Osteoblast (primary cell): ENCODE measurements at places on chromosomes 6 and 20. TPM values are rescaled to one million over a fixed set of nuclear protein-coding genes. Genes with fewer than 3 reads are reported as not detected.

MATN4 gene
- under 0.01 TPM in 1 of 2 replicates, not detected in the other for total RNA-seq

CLIC5 gene
- total RNA-seq: not detected in 2 replicates

ATP6V1G2 gene
- total RNA-seq: 2.2 and 2.9 TPM in 2 replicates

SCGN gene
- not detected in 2 replicates for total RNA-seq

RCAN2 gene
- 14.1 and 15.6 TPM in 2 replicates for total RNA-seq

GRCh38 chr6:101668496-101669030 lies 275.1 kb downstream of the GRIK2 start:
- H3K4me3 ChIP-seq: no peak overlapping the region
- H3K27ac ChIP-seq: no peak overlapping the region
- no peak for DNase-seq
- no peaks in the 10 kb centered on the region for H3K36me3 ChIP-seq
- no peaks in the 10 kb centered on the region for H3K4me1 ChIP-seq
- no peaks in the 10 kb centered on the region for H3K27me3 ChIP-seq

GRCh38 chr6:5054245-5054873 lies 30.8 kb upstream of the PPP1R3G start:
- H3K4me1 ChIP-seq: peaks cover 9% of the 10 kb centered on the region
- H3K36me3 ChIP-seq: no peaks in the 10 kb centered on the region
- H3K4me3 ChIP-seq: no peak overlapping the region

GRCh38 chr6:26249957-26250697 lies 114.9 kb upstream of the BTN3A2 start:
- peaks cover 2% of the 10 kb centered on the region for H3K4me1 ChIP-seq
- peak overlapping the region; percentile 74 for H3K27ac ChIP-seq
- peak; percentile 77 for DNase-seq
- peak overlapping the region; percentile 80 for H3K4me3 ChIP-seq

GRCh38 chr6:48311301-48311700 lies 200.3 kb upstream of the PTCHD4 start:
- no peak overlapping the region for H3K27ac ChIP-seq
- no peaks in the 10 kb centered on the region for H3K27me3 ChIP-seq
- no peak overlapping the region for H3K4me3 ChIP-seq
- no peak for DNase-seq
- no peaks in the 10 kb centered on the region for H3K36me3 ChIP-seq

GRCh38 chr6:45949256-45949655 lies 66.4 kb downstream of the CLIC5 start:
- peaks cover 12% of the 10 kb centered on the region for H3K27me3 ChIP-seq
- no peaks in the 10 kb centered on the region for H3K36me3 ChIP-seq
- H3K27ac ChIP-seq: no peak overlapping the region
- H3K4me1 ChIP-seq: no peaks in the 10 kb centered on the region

GRCh38 chr6:24933868-24934401 lies 1.8 kb downstream of the RIPOR2 start:
- DNase-seq: no peak
- no peaks in the 10 kb centered on the region for H3K36me3 ChIP-seq
- no peak overlapping the region for H3K4me3 ChIP-seq
- no peak overlapping the region for H3K27ac ChIP-seq
- peaks cover 4% of the 10 kb centered on the region for H3K27me3 ChIP-seq

DNA sequence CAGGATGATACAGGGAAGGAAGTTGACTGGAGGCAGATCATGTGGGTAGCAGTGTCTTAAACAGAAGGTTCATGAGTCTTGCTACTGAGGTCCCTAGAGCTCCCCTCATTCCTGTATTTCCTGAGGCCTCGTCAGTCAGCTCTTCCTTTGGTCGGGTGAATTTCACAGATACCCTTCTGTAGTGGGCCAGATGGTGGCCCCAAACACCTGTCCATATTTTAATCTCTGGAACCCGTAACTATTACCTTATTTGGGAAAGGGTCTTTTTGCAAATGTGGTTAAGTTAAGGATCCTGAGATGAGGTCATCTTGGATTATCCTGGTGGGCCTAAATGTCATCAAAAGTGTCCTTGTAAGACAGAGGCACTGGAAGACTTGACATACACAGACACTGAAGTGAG lies 9.6 kb downstream of the KCNS1 start:
- H3K27me3 ChIP-seq: no peaks in the 10 kb centered on the region
- no peak overlapping the region for H3K4me3 ChIP-seq
- peak; percentile 68 for DNase-seq
- H3K27ac ChIP-seq: peak overlapping the region; percentile 27
- H3K36me3 ChIP-seq: no peaks in the 10 kb centered on the region

GRCh38 chr20:31820228-31820627 lies 1.1 kb downstream of the MYLK2 start:
- H3K27ac ChIP-seq: no peak overlapping the region
- H3K4me3 ChIP-seq: no peak overlapping the region
- no peaks in the 10 kb centered on the region for H3K27me3 ChIP-seq
- peaks cover 10% of the 10 kb centered on the region for H3K4me1 ChIP-seq
- H3K36me3 ChIP-seq: no peaks in the 10 kb centered on the region

DNA sequence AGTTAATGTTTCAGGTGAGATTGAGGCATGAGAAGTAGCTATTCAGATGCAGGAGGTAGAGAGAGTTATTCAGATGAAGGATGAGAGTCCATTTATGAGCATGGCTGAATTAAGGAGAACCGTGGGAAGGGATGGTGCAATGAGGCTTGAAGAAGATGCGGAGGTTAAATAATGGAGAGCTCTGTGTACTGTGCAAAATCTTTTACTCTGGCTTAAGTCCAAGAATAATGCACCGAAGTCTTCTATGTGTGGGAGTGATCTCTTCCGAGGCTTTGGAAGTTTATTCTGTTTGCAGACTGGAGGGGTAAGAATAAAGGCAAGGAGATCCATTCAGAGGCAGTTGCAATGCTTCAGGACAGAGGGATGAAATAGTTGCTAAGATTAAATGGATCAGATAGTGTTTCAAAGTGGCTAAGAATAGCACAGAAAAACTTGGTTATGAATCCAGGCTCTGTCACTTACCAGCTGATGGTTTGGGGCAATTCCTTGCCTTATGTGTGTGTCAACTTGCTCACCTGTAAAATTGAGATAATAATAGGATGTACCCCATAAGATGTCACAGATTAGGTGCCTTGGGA lies 467.1 kb downstream of the HDGFL1 start:
- H3K4me1 ChIP-seq: no peaks in the 10 kb centered on the region
- H3K27me3 ChIP-seq: no peaks in the 10 kb centered on the region
- H3K27ac ChIP-seq: no peak overlapping the region
- no peak overlapping the region for H3K4me3 ChIP-seq

DNA sequence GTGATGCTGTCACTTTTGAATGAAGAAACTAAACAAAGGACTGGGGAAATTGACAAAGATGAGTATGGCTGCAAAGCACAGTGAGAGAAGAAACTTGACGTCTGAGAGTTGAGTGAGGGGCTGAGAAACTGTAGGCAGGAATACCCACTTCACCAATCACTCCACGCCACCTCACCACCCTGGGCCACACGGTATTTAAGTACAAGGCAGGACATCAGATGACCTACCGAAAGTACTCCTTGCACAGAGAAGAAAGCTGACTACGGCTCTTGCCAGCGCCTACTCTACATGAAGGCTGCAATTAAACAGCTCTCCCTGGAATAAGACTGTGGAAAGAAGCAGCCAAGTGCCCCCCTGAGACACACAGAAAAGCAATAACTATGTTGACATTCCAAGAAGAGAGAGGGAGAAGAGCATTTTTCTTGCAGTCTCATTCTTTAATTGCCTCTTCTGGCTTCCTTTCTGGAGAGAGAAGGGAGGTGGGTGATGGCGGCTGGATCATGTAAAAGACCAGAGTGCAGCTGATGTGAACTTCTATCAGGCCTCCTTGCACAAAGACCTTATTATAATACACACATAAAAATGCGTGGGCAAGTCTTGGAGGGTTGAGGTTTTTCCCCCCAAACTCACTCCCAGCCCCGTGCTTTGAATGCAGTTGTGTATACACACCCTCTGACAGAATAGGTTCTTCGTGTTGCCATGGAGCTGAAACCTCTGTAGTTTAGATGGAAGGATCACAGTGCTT lies 44.6 kb downstream of the HIVEP2 start:
- H3K36me3 ChIP-seq: no peaks in the 10 kb centered on the region
- peak overlapping the region; percentile 80 for H3K27ac ChIP-seq
- no peak for DNase-seq
- no peaks in the 10 kb centered on the region for H3K27me3 ChIP-seq
- H3K4me3 ChIP-seq: peak overlapping the region; percentile 53
